ENCODE measurements at places on chromosomes 6 and 20.

- H3K36me3 ChIP-seq, result no peaks in the 10 kb centered on the region
- H3K27ac ChIP-seq, result no peak overlapping the region
- DNase-seq, result no peak
- H3K4me1 ChIP-seq, result peaks cover 10% of the 10 kb centered on the region
- no peaks in the 10 kb centered on the region for H3K27me3 ChIP-seq
- no peak overlapping the region for H3K4me3 ChIP-seq
Observed at GRCh38 chr6:45540375-45540920, 162.7 kb upstream of the SUPT3H start.

DNA sequence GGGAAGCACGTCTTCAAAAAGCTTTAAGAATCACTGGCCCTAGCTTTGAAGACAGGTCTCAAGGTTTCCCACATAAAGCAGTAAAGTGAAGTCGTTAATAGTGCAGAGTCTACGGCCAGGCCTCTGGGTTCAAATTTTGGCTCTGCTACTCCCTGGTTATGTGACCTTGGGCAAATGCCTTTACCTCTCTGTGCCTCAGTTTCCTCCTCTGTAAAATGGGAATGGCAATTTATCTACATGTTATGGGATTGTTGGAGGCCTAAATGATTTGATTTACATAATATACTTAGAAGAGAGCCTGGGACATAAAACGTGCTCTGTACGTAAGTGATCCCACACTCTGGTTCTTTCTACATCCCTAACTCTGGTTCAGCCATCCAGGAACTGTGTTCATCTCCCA is 32.1 kb downstream of the CPNE5 start:
- no peak overlapping the region for H3K4me3 ChIP-seq
- H3K27ac ChIP-seq, result no peak overlapping the region
- H3K4me1 ChIP-seq, result no peaks in the 10 kb centered on the region
- peaks cover 33% of the 10 kb centered on the region for H3K27me3 ChIP-seq
- no peaks in the 10 kb centered on the region for H3K36me3 ChIP-seq

- H3K4me3 ChIP-seq, result no peak overlapping the region
- no peak overlapping the region for H3K27ac ChIP-seq
- H3K36me3 ChIP-seq, result no peaks in the 10 kb centered on the region
- DNase-seq, result no peak
- no peaks in the 10 kb centered on the region for H3K27me3 ChIP-seq
Observed at GRCh38 chr6:82554666-82555065, 191.0 kb downstream of the TPBG start.

- H3K27ac ChIP-seq, result no peak overlapping the region
- H3K4me1 ChIP-seq, result peaks cover 40% of the 10 kb centered on the region
- H3K4me3 ChIP-seq, result peak overlapping the region; percentile 17
Observed at GRCh38 chr6:157570104-157570503, 189.1 kb downstream of the ZDHHC14 start.

DNA sequence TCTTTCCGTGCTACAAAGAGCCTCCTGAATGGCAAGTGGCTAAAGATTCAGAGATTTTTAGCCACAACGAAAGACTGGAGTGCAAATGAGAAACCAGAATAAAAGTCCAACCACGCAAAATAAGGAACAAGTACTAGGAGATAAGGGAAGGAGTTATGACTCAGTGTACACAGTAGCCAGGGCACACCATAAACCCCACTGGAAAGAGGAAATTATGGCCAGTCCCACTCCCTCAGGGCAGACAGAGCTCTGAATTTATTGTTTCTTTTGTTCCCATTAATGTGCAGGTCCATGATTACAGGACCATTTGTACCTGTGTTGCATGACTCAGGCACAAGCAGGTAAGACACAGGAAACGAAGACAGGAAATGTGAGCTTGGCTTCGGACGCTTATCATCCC is 150.3 kb upstream of the PREP start:
- no peak overlapping the region for H3K4me3 ChIP-seq
- H3K4me1 ChIP-seq, result no peaks in the 10 kb centered on the region
- no peaks in the 10 kb centered on the region for H3K36me3 ChIP-seq
- H3K27ac ChIP-seq, result no peak overlapping the region
- peaks cover 22% of the 10 kb centered on the region for H3K27me3 ChIP-seq
- no peak for DNase-seq

- no peak for DNase-seq
- peak within 1 kb of the TSS; percentile 99 for H3K27ac ChIP-seq
- H3K4me1 ChIP-seq, result peaks cover 51% of the 10 kb centered on the region
- H3K4me3 ChIP-seq, result peak within 1 kb of the TSS; percentile 90
Observed at GRCh38 chr20:1894951-1895673, at the start of gene SIRPA. Gene SIRPA, plus strand, starts transcription at chr20:1895407. Its CDS starts 41 bp downstream, at chr20:1895448.

DNA sequence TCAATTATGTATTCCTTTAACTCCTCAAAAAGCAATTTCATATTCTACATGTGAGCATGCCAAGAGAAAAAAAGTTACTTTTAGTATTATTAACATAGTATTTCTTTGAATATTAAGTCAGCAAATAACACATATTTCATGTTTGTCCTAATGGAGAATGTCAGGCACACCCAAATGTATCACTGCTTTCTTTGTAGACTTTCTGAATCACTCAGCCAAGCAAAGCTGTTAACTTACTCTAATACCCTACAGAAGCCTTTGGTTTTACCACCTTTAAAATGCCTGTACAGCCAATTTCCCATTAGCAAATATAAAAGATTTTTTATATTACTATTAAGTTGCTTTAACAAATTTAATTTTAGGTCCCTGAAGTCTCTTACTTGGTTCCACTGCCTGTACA is 23.8 kb downstream of the FRK start:
- no peaks in the 10 kb centered on the region for H3K4me1 ChIP-seq
- DNase-seq, result no peak
- no peaks in the 10 kb centered on the region for H3K36me3 ChIP-seq
- no peak overlapping the region for H3K4me3 ChIP-seq

DNA sequence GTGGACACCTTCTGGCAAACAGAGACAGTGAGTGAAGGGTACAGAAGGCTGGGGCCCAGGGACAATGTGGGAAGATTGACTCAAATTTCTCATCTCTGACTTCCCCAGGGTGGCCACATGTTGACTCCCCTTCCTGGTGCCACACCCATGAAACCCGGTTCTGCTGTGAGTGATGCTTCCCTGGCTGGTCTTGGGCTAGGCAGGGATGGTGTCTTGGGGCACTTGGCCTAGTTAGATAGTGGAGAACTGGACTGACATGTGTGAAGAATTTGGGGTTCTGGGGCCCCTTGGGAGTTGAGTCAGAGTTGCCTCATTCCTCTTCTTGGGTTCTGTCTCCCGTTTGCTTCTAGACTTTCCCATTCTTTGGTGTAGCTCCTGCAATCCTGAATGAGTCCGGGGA is 34.2 kb downstream of the GSS start:
- no peaks in the 10 kb centered on the region for H3K4me1 ChIP-seq
- H3K27ac ChIP-seq, result no peak overlapping the region
- H3K4me3 ChIP-seq, result no peak overlapping the region
- DNase-seq, result no peak

Data from stimulated activated naive B cell treated with anti-CD40 and anti-IgM and Interleukin-4, amounts not matched to agents 10 μg/mL and 1 μg/mL and 100 μg/mL, for 72 hours (primary cell).